Activated naive CD8-positive, alpha-beta T cell treated with anti-CD3 and anti-CD28 coated beads, Interleukin-2, amount 50 U/mL, for 16 hours (primary cell): ENCODE measurements at places on chromosomes 11 and 22.

GRCh38 chr11:110317516-110317932, 21.1 kb upstream of the RDX start:
- no peak for DNase-seq

- DNase-seq: no peak
Observed at GRCh38 chr11:7321473-7322450, 70.1 kb downstream of the SYT9 start.

- DNase-seq: no peak
Observed at GRCh38 chr22:26589367-26589844, 526 bp downstream of the TPST2 start.

DNA sequence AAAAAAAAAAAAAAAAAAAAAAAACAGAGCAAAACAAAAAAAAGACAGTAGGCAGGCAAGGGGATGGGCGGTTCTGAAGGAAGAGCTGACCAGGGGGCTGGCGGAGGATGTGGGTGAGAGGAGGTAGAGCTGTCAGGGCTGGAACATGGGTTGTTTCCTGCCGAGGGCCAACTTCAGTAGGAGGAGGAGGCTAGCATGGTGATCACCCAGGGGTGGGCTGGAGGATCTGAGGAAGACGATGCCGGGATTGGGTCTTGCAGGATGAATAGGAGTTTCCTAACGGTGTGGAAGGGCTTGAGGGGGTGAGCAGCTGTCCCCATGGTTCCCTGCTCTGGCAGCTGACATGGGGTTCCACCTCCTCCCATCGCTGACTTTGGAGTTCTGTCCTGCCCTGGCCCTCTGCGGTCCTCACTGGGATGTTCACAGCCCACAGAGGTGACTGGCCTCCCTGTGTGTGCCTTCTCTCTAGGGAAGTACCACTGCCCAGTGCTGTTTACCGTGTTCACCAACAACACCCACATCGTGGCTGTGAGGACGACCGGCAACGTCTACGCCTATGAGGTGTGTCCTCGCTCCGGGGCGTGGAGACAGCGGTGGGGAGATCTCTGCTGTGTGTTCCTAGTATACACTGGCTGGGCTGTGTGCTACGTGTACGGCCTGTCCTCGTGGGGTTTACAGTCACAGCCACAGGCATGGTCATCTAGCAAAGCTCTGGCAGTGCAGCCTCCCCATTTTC, 15.2 kb downstream of the PPIL2 start:
- DNase-seq: no peak

DNA sequence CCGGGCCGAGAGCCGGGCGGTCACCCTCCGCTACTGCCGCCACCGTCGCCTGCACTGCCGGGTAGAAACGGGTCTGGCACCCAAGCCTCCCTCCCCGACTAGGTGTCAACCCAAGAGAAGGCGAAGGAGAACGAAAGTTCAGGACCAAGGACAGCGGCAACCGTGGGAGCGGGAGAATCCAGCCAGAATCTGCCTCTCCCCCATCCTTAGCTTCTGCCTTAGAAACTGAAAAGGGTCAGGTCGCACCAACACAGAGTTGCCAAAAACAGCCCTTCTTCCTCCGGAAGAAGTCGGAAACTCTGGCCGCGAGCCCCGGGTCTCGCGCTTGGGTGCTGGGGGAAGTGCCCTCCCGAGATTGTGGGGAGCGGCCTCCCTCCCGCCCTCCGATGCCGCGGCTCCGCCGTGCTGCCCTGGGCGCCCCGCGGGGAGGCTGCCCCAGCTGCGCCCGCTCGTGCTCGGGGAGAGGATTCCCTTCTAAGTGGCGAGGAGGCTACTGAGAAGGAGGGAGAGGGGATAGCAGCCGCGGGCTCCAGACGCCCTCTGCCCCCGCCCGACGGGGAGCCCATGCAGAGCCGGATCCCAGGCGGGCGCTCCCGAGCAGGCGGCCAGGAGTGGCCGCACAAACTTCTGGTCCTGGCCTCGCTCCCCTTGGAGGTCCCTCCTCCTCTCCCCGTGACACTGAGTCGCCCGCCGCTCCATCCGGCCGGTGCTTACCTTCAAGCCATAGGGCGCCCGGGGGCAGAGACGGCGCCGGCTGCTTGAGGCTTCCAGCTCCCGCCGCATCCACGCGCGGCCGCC, 637 bp downstream of the DRD2 start:
- DNase-seq: no peak

GRCh38 chr11:128437136-128437535, 150.2 kb downstream of the ETS1 start:
- no peak for DNase-seq

DNA sequence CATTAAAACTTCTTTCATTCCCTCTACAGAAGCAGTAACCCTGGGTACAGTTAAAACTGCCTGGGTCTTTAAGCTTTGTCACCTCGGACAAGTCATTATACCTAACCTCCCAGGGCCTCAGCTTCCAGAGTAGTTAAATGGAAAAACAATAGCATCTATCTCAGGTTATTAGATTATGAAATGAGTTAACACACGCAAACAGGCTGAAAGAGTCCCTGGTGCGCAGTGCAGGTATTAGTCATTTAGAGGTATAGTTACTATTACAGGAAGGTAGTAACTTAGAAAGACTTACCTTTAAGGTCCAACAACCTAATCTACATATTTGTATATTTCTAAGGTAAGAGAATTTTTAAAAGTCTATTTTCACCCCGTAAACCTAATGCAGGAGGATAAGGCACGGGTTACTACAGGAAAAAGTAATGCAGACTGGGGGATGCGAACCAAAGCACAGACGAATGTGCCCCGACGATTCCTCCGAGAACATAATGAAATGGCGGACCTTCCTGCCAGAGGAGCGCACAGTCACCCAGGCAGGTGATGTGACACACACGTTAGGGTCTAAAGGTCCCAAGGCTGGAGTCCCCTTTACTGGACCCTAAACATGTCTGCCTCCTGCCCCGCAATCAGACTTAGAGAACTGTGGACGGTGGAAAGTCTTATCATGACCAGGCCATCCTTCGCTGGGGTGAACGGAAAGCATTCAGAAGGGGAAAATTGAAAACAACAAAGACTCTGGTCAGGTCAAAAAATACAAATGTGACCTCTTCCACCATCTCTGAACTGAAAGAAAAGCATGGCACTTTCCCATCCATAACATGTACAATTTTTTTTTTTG, 1.3 kb downstream of the NAP1L4 start:
- DNase-seq: no peak

- no peak for DNase-seq
Observed at GRCh38 chr11:36443661-36444060, 66.4 kb downstream of the TRAF6 start.

DNA sequence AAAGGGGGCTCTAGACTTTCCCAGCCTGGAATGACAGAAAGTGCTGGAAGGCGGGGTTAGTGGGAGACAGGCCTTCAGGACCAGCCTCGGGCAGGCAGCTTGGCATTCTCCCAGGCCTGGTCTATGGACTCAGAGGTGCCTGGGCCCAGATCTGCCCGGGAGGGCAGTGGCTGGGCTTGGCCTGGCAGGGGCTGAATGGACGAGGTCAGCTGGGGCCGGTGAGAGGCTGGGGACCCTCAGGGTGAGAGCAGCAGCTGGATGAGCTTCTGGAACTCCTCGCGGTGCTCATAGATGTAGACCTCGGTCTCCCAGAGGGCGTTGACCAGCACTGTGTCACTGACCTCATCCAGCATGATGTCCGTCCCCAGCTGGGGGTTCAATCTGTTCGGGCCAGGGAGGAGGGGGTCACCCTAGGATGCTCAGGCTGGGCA, 1.5 kb upstream of the BAIAP2L2 start:
- no peak for DNase-seq
